ENCODE measurements at places on chromosomes 3 and 15.

GRCh38 chr3:151300539-151300938 lies 16.1 kb downstream of the GPR87 start:
- DNase-seq = no peak

- DNase-seq = no peak
Measured at GRCh38 chr3:81393251-81393650, 368.2 kb downstream of the GBE1 start.

- no peak for DNase-seq
Measured at GRCh38 chr3:108036984-108037741, 53.7 kb downstream of the CD47 start.

- DNase-seq = no peak
Measured at GRCh38 chr3:190019844-190020243, 100.9 kb downstream of the P3H2 start.

DNA sequence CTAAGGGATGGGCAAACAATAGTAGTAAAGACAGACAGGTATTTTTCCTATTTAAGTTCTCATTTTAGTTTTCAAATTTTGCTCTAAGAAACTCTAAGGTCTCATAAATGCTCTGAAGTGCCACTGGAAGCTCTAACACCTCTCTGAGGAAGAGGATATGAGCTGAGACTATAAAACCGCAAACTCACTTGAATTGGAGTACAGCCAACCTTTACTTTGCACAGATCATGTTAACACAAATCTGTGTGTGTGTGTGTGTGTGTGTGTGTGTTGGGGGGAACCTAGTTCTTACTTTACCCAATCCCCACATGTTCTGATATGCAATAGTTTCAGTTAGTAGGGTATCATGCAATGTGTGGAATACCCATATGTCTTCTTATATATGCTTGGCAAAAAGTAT lies 446.8 kb downstream of the CHL1 start:
- DNase-seq = no peak

- no peak for DNase-seq
Measured at GRCh38 chr3:112815981-112816380, 30.7 kb downstream of the CD200R1L start.

DNA sequence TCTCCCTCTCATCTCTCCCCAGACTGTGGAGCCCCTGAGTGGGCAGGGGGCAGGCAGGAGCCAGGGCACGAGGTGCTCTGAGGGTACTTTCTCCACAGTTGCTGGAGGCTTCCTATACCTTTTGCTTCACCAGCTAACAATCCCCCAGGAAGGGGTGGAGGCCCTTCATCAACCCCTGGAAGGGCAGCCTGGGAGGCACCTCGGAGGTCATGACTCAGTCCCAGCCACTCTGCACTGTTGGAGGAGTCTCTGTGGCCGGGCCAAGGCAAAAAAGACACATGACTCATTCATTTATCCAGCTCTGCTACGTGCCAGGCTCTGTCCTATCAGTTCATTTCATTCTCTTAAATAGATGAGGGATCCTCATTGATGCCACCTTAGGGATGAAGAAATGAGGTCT lies 15.6 kb upstream of the KY start:
- no peak for DNase-seq
